ENCODE measurements at places on chromosomes 13 and 19.

DNA sequence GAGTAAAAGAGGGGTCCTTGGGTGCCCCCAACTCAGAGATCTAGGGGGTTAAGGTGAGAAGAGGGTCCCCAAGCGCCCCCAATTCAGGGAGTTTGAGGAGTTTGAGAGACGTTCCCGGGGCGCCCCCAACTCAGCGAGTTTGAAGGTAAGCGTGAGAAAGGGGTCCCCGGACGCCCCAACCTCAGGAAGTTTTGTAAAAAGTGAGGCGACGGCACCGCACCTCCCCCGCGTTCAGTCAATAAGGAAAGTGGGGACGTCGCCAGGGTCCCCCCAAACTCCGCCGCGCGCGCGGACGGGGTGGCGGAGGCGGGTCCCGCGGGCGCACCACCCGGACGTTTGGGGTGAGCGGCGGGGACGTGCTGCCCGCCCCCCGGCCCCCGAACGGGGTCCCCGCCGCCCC, 353 bp downstream of the RFX2 start:
- no peak for DNase-seq

- DNase-seq = no peak
These were observed 15.9 kb upstream of the C13orf46 start for GRCh38 chr13:113989585-113990300.

DNA sequence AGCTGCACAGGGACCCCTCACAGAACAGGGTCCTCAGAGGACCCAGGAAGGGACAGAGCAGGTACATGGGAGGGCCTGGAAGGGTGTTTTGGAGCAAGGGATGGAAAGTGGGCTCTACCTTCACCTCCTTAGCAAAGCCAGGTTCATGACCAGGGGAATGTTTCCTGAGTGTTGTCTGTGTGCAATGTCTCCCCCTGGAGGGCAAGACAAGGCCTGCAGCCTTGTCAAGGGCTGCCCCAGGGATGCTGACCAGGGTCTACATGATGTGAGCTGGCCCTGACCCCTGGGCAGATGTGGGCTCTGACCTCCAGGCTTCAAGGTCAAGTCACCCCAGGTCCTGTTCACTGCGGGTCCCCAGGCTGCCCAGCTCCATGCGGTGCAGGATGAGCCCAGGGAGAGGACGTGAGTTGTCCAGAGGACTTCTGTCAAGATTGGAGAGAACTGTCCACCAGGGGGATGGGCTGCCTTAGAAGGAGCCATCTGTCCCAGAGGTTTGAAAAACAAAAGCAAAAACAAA, 1.0 kb upstream of the CEACAM1 start:
- peak; percentile 63 for DNase-seq

DNA sequence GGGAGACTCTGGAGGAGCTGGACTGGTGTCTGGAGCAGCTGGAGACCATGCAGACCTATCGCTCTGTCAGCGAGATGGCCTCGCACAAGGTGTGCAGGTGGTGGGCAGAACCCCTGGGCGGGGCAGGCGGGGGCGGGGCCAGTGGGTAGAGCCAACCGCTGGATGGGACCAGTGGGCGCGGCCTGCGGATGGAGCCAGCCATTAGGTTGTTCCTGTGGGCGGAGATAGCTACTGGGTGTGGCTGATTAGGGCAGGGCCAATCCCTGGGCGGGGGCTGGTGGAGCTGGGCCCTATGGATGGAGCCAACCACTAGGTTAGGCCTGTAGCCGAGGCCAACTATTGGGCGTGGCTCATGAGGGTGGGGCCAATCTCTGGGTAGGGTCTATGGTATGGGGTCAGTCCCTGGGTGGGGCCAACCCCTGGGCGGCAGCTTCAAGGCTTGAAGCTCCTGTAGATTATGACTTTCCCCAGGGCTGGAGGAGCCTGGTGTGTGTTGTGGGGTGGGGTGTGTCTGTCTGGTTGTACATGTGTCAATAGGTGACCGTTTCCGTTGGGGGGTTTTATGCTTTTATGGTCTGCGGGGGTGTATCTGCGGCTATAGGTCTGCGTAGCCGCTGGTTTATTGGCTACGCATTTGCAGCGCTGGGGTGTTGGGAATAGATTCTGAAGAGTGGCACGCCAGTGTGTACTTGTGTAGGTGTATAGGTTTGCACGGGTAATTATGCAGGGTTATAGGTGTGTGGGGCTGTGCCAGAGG, 30.7 kb downstream of the PDE4A start:
- no peak for DNase-seq

DNA sequence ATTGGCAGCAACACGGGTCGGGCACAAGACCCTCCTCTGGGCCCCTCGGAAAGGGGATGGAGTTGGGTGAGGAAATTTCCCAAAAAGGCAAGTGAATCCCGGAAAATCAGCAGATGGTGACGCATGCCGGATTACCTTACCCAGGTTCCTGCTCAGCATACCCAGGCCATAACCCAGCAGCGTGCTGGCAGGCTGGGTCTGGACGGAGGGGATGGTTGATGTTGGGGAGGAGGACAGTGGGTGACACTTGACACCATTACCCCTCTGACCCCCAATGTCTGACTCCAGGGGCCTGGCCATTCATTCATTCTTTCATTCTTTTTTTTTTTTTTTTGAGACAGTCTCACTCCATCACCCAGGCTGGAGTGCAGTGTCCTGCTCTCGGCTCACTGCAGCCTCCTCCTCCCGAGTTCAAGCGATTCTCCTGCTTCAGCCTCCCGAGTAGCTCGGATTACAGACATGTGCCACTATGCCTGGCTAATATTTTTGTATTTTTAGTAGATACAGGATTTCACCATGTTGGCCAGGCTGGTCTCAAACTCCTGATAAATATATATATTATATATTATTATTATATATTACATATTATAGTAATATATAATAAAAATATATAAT, 799 bp downstream of the PVR start:
- DNase-seq = no peak

GRCh38 chr19:38433268-38433733, at the start of gene RYR1:
Gene RYR1 (plus strand): TSS chr19:38433691. CDS start chr19:38433830, 139 bp downstream.
- DNase-seq = peak; percentile 12

GRCh38 chr19:4108767-4109625, 14.9 kb downstream of the MAP2K2 start:
- DNase-seq = no peak

GRCh38 chr13:72221276-72221962, 354.4 kb upstream of the DACH1 start:
- DNase-seq = no peak

- peak; percentile 45 for DNase-seq
These were observed 170.9 kb downstream of the LACC1 start for GRCh38 chr13:44050450-44051063.

DNA sequence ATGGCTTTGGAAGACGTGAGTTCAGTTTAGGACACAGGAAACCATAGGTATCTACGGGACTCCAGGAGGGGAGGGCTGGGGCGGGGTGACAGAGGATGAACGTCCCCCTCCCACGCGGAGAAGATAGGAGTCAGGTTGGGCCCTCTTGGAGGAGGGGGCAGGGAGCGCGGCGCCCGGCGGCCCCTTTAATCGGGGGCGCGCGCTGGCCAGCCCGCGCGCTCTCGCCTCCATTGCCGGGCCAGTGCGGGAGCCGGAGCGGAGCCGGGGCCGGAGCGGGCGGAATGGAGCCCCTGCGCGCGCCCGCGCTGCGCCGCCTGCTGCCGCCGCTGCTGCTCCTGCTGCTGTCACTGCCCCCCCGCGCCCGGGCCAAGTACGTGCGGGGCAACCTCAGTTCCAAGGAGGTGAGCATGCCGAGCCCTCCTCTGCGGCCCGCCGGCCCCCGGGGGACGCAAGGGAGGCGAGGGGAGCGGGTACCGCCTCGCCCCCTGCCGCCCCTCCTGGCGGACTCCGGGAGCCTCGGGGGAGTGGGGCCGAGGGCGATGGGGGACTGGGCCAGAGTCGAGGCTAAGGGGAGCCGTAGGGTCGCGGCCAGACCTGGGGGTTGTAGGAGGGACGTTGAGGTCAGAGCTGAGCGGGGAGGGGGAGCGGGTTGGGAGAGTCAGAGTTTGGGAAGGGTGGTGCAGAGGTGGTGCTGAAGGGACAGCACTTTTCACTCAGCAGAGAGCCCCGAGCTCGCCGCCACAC, at the start of gene TMEM145:
Gene TMEM145 (plus strand): TSS at position 214 of the 744 bp plus-strand sequence. CDS start 68 bp downstream, at position 282.
- no peak for DNase-seq

GRCh38 chr13:105611424-105611823, 924.0 kb downstream of the EFNB2 start:
- no peak for DNase-seq

DNA sequence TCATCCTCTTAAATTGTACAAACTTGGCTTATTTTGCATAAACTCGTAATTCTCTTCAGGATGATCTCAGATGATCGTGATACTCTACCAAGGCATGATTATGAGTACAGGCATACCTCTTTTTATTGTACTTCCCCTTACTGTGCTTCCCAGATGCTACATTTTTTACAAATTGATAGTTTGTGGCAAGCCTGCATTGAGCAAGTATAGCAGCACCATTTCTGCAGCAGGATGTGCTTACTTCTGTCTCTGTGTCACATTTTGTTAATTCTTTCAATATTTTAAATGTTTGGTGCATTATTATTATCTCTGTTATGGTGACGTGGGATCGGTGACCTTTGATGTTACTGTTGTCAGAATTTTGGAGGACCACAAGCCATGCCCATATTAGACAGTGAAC, 752.3 kb downstream of the PCDH9 start:
- DNase-seq = no peak

GRCh38 chr13:49497272-49497671, 1.5 kb downstream of the PHF11 start:
- no peak for DNase-seq

- no peak for DNase-seq
These were observed 270.5 kb downstream of the DCLK1 start for GRCh38 chr13:35860661-35861060.

DNA sequence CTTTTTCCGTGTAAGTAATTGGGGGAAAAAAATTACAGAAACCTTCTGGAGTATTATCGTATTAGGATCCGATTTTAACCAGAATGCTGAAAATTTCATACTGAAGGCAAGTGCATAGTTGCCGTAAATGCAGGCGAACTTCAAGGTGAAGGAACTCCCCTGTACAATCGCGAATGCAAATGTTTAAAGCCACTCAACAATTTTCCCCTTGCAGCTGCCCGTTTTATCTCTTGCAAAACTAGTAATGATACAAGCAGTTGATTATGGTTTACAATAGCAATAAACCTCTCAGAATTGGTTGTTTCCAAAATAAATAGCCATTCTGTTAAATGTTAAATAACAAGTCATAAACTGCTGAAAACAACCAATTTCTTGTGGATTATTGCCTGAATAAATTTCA, 105.7 kb downstream of the DNAJC15 start:
- no peak for DNase-seq

- DNase-seq = no peak
These were observed 336 bp downstream of the CD22 start for GRCh38 chr19:35329323-35329722.

GRCh38 chr19:14871619-14872230, 14.2 kb downstream of the OR7A17 start:
- no peak for DNase-seq

DNA sequence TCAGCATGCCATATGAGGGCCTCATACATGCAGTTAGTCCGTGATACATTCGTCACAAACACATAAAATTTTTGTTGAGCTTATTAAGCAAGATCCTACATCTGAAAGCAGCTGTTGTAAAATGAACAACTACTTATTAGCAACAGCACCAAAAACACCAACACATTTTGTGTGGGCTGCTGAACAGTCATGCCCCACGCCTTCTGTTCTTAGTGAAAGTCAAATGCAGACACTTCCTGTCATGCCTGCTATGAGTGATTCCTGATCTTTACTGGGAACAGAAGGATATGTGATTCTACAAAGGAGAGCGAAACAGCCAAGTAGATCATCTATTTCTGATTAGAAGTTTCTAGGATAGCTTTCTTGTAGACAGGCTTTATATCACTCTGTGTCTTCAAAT, 4.2 kb upstream of the B3GLCT start:
- peak; percentile 67 for DNase-seq

DNA sequence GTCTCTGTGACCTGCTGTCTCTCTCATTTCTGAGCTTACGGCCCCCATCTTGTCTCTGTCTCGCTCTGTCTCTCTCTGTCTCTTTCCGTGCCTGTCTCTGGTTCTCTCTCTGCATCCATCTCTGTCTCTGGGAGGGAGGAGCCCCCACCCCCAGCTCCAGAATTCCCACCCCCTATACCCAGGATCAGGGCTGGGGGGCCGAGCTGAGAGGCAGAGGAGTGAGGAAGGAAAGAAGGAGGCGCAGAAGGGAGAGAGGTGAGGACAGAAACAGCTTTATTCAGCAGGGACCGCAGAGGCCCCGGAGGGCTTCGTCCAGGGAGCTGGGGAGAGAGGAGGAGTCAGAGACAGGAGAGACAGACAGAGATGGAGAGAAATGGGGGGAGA, 14.0 kb downstream of the JOSD2 start:
- DNase-seq = no peak

DNA sequence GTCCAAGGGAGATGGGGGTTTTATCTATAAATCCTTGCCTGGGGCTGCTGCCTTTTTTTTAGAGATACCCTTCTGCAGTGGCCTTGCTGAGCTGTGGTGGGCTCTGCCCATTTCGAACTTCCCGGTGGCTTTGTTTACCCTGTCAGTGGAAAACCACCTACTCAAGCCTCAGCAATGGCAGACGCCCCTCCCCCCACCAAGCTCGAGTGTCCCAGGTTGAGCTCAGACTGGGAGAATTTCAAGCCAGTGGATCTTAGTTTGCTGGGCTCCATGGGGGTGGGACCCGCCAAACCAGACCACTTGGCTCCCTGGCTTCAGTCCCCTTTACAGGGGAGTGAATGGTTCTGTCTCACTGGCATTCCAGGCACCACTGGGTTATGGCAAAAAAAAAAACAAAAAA, 21.6 kb downstream of the LGALS13 start:
- no peak for DNase-seq

DNA sequence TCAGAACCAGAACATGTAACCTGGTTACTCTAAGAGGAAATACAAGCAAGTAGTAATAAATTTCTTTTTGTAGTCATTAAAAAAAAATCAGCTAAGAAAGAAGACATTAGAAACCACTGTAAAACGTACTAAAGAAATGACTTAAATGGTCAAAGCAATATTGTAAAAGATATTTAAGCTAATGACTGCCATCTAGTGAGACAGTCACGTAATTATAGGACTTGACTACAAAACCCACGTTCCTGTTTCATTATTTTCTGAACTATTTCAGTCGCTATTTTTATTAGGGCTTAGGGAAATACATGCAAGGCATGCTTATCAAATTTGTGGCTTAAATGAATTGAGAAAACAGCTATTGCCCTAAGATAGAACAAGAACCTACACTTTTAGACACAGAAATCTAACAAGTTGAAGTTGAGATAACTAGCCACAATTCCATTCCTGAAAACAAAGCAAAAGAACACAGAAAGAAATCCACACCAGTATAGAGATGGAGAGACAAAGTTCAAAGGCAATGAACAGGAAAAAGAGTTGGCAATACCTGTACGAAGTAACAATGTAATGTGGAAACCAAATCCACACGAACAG, 17.9 kb downstream of the ALG5 start:
- no peak for DNase-seq

Data from putamen (tissue), 1 donor.